Activated naive CD8-positive, alpha-beta T cell treated with anti-CD3 and anti-CD28 coated beads for 36 hours (primary cell): ENCODE measurements at places on chromosomes 12 and 14.

DNA sequence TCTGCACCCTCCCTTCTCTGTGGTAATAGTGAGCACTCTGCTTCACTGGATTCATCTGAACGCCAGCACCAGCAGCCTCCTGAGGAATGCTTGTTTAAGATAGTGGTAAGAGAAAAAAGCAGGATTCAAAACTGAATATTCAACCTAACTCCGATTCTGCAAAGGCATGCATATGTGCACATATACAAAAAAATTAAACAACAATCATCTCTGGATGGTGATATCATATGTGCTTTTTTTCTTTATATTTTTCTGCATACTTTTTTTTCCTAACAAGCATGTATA, 9.8 kb downstream of the TMEM229B start:
- DNase-seq = no peak

- no peak for DNase-seq
Measured at GRCh38 chr12:108729612-108730364, 1.5 kb downstream of the CORO1C start.

DNA sequence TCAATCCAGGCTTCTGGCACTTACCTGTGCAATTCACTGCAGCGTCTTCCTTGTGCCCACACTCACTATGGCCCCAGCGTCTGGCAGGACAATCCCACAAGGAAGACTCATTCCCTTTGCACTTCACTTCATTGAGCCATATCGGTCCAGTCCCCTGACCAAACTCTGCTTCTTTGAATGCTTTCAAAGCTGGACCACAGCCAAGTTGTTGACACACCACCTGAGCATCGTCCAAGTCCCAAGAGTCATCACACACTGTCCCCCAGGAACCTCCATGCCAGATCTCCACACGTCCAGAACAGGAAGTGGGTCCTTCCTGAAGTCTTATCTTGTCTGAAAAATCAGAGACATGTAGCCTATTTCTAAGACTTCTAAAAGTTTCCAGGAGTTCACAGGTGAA, 20.2 kb downstream of the CD163 start:
- DNase-seq = no peak

- no peak for DNase-seq
Measured at GRCh38 chr12:126668538-126668937, 1598.4 kb upstream of the TMEM132C start.

- DNase-seq = no peak
Measured at GRCh38 chr14:36785511-36785910, 123.9 kb downstream of the PAX9 start.

- no peak for DNase-seq
Measured at GRCh38 chr12:109915171-109916040, 15.3 kb downstream of the TCHP start.

GRCh38 chr12:56833780-56834179, 70.7 kb downstream of the HSD17B6 start:
- no peak for DNase-seq

GRCh38 chr12:118368821-118369220, 3.9 kb downstream of the TAOK3 start:
- DNase-seq = no peak

- DNase-seq = no peak
Measured at GRCh38 chr12:105409279-105409678, 78.8 kb downstream of the C12orf75 start.

DNA sequence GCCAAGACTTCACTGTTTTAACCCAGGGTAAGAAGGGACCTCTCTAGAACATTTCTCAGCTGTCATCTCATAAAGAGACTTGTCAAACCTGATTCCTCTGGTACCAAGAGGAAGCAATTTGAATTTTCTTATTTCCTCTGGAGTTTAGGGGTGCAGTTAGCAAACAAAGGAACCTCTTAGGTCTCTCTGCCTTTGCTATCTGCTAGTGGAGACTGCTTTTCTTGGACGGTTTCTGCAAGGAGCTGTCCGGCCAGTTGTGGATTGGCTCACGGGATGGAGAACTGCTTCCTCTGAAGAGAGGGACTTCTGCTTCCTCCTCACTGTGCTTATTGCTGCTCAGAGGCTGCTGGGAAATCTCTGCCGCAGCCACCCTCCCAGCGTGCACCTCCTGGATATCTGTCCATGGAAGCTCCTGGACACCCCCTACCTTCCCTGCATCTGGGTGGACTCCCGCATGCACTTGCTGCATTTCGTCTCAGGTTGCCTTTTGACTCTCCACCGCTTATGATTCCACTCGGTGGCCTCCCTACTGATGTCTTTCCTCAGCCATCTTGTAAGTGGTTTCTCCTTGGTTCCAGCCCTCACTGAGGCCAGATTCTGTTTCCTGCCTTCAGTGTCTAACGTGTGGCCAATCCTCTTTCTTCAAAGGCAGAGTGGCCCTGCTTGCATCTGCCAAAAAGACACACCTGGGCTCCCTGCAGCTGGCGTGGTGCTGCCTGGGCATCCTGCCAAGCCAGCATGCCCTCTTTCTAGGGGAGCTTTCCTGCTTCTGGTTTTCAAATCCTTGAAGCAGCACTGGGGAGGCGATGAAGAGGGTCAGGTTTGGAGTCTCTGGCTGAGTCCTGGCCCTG, 187.3 kb downstream of the CHST11 start:
- DNase-seq = no peak

DNA sequence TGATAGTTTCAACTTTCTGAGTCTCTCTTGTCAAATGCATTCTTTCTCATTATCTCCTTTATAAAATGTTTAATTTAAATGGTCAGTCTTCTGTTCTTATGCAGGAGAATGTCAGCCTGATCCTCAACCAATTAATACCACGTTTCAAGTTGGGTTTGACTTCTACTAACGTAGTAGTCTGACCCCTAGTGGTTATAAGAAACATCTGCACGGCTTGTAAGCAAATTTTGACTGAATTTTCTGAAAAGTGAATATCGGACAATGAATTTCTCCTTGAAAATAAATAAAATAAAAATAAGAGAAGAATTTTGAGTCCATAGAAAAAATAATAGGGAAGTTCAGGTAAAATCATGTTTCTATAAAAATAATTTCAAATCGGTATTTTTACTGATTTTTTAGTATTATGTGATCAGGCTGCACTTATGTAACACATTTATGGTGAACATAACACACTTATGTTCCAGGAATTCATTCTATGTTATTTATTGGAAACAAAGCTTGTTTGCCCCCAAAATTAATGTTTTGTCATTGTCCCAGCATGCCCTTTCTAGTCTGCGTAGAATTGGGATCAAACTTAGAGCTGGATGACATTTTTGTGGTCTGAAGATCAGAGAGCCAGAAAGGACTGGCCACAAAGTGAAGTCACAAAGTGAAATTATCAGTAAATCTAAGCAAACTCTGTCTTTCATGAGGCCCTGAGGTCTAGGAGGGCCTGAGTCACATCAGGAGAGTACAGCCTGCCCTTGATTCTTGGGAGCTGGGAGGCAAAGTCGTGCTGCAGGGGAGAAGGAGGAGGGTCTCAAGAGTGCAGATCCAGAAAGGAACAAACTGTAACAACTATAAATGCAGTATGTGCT, 101.2 kb upstream of the STXBP6 start:
- DNase-seq = no peak

GRCh38 chr12:96522690-96523089, 33.3 kb downstream of the CFAP54 start:
- no peak for DNase-seq

DNA sequence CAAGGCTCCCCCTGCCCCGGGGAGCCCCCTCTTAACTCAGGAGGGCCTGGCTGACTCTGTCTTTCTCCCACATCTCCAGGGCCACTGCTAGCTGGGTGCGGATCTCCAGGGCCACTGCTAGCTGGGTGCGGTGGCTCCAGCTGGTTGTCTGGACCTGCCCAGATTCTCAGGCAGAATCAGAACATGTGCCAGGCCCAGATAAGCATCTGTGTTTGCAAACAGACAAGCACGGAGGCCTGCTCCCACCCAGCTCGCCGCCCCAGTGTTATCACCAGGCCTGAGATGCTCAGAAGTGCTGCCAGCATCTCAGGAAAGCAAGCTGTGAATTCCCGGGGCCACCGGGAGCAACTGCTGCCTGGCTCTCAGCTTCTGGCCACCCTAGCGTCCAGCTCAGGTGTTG, 98.4 kb upstream of the FZD10 start:
- DNase-seq = no peak
